ENCODE measurements at places on chromosomes 2 and 18.

DNA sequence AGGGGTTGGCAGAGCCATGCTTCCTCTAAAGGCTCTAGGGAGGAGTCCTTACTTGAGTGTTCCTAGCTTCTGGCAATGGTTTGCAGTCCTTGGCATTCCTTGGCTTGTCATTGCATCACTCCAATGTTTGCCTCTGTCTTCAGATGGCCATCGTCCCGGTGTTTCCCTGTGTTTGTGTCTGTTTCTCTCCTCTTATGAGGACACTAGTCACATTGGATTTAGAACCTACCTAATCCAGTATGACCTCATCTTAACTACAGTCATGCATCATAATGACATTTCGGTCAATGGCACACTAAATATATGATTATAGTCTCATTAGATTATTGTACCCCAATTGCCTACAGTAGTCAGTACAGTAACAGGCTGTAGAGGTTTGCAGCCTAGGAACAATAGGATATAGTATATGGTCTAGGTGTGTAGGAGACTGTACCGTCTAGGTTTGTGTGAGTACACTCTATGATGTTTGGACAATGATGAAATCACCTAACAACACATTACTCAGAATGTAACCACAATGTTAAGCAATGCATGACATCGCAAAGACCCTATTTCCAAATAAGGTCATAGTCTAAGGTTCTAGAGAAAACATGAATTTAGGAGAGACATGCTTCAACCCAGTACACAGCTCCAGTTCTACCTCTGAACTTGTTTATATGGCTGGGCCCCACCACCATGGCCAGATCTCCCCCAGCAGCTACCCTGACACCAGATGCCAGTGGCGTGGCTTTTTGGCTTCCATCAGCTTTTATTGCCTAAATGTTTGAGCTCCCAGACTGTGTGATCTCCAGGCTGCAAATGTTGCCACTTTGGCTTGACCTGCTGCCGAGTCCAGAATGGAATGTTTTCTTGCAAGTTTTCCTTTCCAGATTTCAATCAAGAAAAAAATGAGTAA lies 22.1 kb downstream of the SRD5A2 start:
- peak; percentile 25 for DNase-seq

DNA sequence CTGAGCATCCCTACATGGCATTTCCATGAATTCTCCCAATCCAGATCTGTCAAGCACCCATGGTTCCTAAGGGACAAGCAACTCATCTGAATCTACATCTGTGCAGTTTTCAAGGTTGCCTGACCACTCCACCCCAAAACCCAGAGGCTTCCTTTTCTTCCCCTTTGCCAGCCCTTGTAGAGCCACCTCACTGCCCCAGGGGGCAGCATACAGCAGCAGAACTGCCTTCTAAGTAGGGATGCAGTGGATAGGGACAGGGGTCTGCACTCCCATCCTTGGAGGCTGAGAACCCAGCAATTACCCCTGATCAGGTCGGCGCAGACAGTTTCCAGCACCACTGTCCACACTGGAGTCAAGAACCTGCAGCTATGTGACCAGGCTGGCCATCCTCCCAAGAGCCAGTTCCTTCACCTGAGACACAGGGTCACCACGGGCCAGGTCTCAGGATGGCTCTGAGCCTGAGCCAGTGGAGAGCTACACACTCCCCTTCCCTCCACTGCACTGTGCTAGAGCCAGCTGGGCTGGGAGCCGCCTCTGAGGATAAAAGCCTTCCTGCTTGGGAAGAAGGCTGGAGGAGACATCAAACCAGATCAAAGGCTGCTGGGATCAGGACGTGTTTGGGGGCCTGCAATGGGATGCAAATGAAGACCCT lies 283.1 kb downstream of the CELF4 start:
- DNase-seq: no peak

- DNase-seq: no peak
Observed at GRCh38 chr2:217990791-217991465, 11.9 kb downstream of the TNS1 start.

DNA sequence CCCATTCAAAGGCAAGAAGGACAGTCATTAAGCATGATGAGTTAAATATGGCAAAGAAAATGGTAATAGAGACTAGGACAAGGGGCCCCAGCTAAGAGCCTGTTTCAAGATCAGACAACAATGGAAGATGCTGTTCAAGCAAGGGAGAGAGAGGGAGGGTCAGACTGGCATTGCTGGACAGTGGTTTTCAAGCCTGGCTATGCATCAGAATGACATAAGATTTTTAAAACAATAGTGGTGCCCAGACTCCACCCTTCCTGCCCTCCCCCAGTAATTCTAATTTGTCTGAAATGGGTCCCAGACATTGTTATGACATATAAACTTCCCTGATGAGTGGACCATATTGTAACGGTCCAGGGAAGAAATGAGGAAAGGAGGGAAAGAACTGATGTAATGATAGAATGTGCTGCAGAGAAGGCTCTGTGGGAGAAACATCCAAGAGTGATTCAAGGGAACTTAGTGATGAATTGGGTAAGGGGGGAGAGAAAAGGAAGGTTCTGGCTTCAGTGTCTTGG lies 112.9 kb upstream of the TRIB2 start:
- no peak for DNase-seq

DNA sequence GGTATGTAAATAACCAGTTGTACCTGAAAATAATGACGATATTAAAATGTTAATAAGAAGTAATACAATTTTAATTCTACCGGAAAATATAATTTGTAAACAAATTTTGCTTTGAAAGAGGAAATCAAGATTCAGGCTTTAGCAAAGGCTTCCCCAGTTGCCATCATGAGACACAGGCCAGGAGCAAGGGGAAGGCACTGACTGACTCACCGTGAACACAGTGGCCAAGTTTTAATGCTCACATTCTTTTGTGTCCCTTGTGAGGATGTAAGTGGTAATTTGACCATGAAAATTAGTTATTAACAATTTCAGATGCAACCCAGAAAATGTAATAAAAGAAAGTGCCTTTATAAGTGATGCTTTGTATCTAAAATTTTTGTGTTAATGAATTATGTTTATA lies 164.1 kb downstream of the GREB1L start:
- DNase-seq: peak; percentile 2

DNA sequence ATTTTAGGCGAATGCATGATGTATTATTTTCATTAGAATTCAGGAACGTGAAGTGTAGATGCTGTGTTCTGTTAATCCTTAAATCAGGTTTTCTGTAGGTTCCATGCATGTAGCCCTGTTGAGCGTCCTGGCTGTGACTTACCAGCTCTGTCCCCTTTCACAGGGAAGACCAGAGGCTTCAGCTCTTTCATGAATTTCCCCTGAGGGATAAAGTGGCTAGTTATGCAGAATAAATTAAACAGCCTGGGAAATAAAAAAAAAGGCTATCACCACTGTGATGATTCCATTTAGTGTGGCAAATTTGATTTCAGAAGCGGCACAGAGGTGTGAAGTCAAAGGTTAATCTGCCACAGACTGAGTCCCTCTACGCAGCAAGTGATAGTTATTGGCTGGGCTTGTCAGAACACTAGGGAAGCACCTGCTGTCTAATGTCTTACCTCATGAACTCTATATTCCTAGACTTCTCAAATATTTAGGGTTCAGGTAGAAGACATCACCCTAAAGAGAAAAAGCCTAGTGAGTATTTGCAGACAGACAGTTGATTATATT lies 61.6 kb upstream of the LINC00305 start:
- DNase-seq: no peak

All from fibroblast of upper back skin (primary cell).